ENCODE measurements at places on chromosomes 1 and 21.

GRCh38 chr1:213685992-213686582 is 301.7 kb upstream of the PROX1 start:
- DNase-seq: no peak

DNA sequence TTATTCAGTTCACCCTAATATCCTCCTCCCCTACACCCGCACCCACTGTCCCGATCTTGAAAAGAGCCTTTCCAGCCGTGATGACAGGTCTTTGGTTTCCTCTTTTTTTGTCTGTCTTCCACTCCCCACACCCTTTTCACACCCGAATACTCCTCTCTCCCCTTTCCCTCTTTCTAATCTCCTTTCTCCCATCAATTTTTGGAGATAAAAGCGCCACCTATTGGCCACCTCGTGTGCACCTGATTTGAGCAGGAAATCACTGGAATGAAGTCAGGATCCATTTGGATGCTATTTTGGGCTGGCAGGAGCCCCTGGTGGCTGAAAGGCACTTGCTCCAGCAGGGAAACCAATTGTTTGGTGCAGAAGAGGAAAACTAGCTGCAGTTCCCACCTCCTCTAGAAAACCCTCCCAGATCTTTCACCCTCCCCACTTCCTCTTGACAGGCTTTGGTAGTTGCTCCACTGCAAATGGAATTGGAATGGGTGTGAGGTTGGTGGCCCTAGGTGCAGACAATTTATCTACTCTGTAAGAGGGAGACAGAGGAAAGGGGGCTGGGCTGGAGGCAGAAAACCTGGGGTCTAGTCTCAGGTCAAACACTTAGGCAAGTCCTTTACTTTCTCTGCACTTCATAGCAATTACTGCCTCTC is 8.4 kb downstream of the FOXE3 start:
- peak; percentile 28 for DNase-seq

GRCh38 chr1:66043186-66043585 is 250.5 kb downstream of the PDE4B start:
- DNase-seq: no peak

DNA sequence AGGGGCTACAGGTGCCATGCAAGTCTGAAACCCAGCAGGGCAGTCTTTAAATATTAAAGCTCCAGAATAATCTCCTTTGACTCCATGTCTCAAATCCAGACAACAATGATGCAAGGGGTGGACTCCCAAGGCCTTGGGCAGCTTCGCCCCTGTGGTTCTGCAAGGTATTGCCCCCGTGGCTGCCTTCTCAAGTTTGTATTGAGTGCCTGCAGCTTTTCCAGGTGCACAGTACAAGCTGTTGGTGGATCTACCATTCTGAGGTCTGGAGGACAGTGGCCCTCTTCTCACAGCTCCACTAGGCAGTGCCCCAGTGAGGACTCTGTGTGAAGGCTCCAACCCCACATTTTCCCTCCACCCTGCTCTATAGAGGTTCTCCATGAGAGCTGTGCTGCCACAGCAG is 3.7 kb upstream of the MROH9 start:
- DNase-seq: no peak

DNA sequence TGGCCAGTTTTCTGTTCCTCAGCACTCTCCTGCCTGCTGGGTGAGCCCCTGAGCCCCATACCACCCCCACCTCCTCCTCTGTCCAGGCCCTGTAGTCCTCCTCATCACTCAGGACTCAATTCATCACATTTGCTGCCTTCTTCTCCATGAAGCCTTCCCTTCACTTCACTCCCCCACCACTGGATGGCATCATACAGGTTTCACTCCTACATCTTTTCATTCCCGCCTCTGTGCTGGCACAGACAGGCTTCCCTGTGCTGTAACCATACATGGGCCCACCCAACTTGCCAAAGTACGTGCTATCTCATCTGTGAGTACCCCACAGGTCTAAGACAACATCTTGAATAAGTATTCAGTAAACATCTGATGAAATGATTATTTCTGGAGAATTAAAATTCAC is 56.9 kb downstream of the SLC45A1 start:
- DNase-seq: peak; percentile 15

DNA sequence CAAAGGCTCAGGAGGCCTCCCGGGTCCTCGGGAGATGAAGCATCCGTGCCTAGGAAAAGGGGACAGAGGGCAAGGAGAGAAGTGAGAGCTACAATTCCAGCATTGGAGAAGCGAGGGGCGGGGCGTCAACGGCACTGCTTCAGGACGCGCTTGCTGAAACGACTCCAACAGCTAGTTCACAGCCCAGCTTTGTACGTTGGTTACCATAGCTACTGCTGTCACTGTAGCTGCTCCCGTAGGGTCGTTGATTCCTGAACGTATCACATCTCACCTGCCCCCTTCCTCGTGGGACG is 63.1 kb downstream of the TOR1AIP2 start:
- DNase-seq: no peak

GRCh38 chr1:110408488-110408887 is 994 bp upstream of the LAMTOR5 start:
- DNase-seq: no peak

DNA sequence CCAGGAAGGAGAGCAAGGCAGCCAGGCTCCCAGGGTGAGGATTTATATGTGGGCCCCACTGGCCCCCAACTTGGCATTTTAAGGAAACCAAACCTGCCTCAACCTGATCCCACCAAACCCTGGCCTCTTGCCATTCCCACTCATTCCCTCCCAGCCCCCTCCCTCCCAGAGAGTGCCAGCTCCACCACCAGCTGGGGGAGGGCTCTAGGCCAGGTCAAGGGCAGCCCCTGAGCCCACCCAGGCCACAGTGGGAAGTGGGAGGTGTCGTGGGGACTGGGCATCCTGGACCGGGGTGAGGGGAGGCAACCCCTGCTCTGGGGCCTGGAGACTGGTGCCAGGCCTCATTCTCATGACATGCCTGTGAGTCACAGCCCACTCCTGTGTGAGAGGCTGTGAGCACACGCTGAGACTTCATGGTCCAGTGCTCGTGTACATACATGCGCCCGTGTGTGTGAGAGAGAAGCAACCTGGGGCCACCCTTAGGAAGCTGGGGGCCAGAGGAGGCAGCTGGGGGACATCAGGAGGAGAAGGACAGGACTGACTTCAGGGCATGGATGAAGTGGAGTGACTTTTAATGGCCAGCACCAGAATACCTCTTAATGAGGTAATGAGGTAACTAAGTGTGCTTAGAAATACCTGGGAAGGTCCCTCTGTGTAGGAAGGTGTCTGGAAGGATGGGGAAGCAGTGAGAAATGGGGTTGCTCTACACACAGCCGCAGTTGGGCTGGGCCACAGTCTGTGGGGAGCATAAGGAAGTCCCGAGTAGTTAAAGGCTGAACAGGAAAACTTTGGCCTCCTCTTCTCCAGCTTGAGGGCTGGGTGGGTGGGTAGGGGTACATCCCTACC is at the start of gene S100A2:
Gene S100A2, minus strand, starts transcription at position 316 of the 846 bp plus-strand sequence. CDS start 1,967 bp downstream, outside the sequence.
- DNase-seq: no peak

DNA sequence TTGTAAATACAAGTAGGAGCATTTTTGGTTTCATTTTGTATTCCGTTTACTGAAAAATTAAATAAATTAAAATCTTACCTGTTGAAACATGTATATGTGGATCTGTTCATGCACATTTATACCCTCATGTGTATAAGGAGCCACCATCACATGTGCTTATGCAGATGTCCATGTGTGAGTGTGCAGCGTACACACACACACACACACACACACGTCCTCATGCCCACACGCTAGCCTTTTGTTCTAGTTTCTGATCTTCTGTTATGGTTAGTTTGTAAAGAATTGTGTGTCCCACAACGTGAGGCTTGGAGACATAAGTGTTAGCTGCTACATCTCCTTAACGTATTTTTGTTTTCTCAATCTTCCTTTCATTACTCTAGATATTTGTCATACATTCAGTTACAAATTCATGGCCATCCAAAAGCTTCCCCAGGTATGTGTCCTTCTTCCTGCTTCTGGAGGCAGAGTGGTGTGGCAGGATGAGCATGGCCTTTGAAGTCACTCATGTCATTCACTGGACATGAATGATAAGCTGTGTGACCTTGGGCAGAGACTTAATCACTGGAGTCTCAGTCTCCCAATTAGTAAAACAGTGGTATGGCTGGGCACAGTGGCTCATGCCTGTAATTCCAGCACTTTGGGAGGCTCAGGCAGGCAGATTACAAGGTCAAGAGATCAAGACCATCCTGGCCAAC is 54.6 kb downstream of the TENT5C start:
- no peak for DNase-seq

- DNase-seq: no peak
Observed at GRCh38 chr21:43988506-43989230, 23.4 kb upstream of the TRAPPC10 start.

GRCh38 chr1:115425442-115425841 is 87.4 kb upstream of the NGF start:
- DNase-seq: no peak

DNA sequence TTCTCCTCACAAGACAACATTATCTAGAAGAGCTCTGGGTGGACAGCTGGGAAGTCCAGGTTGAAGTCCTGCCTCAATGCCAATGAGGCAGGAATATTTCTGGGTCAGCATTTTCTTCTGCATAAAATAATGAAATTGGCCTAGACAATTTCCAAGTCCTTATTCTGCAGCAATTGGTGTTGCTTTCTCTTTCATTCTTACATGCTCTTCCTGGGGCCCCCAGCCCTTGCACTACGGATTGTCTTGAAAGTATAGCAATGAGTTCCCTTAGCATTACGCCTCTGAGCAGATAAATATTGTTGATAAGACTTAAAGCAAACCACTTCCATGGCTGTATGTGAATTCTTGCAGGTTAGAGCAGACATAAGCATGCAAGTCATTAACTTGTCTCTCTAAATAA is 188.5 kb downstream of the TGFBR3 start:
- no peak for DNase-seq

DNA sequence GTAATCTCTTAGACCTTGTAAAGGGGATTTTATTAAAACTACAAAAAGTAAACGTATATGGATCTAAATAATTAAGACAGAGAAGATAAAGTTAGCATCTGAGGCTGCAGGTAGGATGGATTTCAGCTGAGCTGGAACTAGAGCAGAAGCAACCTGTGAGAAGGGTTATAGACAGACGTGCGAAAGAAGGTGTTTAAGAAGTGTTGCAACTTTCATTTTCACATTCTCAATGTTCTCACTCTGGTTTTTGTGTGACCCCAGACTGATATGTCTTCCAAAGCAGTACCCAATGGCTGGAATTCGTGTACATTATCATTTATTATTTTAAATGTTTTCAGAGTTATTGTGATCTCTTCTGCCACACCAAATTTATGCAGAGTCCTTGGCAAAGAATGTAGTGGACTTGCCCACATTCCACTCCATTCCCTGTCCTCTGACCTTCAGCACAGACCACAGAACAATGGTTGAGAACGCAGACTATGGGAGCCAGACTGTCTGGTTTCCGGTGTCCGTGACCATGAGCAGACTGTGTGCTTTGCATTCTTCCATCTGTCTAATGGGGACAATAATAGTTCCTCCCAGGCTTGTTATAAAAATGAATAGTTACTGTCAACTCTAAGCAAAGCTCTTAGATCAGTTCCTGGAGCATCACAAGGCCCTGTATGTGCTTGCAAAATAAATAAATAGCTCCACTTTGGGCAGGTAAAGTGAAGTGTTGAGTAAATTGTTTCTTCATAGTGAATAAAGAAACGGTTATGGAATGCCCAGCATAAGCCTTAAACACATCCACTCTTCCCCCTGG is 140.6 kb upstream of the SAMSN1 start:
- no peak for DNase-seq

DNA sequence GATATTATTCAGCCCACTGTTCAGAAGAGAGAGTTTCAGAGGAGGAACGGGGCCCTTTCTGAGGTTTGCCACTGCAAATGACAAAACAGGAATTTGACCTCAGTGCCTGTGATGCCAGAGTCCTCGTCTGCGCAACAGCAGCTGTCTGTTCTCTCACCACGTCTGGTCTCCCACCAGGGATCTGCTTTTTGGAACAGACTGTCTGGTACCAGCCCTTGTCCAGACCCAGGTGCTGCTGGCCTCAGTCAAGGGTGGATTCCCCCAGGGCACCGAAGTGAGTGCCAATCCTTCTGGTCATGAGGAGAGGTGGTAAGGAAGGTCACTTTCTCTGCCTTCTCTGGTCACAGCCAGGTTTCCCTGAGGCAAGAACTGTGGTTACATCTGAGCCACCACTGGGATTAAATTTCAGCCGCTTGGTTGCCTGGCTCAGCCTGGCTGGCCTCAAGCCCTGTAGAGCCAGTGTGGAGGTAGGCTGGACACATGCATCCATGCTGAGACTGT is 2.3 kb upstream of the BCAN start:
- DNase-seq: no peak

- peak; percentile 19 for DNase-seq
Observed at GRCh38 chr1:17627239-17628052, 87.9 kb downstream of the ARHGEF10L start.

GRCh38 chr1:78839704-78840277 is 166.7 kb downstream of the ADGRL4 start:
- peak; percentile 44 for DNase-seq

DNA sequence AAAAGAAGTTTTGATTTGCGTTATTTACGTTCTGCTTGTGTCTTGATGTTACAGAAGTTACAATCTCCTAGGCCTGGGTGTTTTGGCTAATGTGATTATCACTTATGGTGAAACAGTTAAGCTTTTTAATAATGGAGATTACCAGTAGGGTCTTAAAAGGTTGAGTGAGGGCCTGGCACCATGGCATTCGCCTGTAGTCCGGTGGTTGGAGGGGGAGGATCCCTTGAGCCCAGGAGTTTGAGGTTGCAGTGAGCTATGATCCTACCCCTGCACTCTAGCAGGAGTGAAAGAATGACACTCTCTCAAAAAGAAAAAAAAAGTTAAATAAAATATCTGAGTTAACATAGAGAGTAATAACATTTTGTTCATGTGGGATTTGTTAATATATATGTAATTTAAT is 8.8 kb upstream of the SPEN start:
- DNase-seq: no peak

DNA sequence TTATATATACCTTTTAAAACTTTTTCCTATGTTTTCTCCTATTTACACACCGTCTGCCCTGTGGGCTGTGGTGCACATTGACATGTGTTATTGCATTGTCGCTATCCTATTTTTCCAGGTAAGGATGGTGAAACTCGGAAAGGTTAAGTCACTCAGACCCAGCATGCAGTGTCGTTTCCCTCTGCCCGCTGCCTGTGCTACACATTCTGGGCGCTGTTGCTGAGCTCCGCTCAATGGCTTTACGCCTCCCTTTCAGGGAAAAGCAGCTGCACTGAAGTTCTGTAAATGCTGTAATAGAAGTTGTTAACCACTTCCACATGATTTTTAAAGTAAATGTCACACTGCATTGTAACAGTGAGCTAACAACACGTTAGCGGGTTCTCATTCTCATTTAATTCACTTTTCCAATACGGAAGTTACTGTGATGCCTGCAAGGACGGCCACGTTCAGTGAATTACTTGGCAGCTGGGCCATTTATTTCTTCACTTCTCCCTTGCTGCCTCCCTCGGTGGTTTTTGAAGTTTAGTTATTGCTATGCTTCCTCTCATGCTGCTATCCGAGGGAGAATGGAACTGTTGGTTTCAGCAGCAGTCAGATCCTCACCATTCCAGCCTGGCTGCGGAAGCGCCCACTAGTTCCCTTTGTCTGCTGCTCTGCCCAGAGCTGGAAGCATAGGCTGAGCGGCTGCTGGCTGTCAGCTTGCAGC is 288.7 kb downstream of the SPATA17 start:
- DNase-seq: no peak

- no peak for DNase-seq
Observed at GRCh38 chr21:46489800-46490199, 31.1 kb downstream of the DIP2A start.

Measured in NCI-H1436 (cell line).